ENCODE measurements at places on chromosomes 2 and 18.

DNA sequence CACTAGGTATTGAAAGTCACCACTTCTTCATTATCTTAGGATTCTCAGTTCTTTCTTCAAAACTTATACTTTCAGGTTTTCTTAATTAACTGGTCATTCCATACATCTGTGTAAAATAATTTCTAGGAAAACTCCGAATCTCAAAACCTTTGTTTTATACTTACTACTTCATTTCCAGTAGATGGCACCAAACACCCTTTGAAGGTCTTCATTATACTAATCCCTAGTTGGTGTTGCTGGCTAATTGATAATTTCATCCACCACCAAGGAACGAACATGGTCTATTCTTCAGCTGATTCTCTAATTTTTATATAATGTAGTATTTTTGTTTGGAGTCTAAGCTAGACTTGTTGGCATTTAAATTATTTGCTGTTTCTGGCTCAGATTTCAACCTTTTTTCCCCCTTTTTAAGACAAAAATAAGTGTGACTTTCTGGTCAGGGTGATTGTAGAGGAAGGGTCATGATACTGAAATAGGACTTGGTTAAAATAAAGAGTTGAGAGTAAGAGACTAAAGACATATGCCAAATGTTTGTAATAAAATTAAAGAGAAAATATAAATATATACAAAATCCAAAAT is 2.8 kb upstream of the MXD1 start:
- H3K27ac ChIP-seq = peak overlapping the region; percentile 8
- no peak for ATAC-seq
- no peaks in the 10 kb centered on the region for H3K27me3 ChIP-seq
- peaks cover 4% of the 10 kb centered on the region for H3K4me1 ChIP-seq
- no peaks in the 10 kb centered on the region for H3K36me3 ChIP-seq
- H3K4me3 ChIP-seq = no peak overlapping the region

GRCh38 chr2:10202131-10202665 is 79.7 kb downstream of the RRM2 start:
- ATAC-seq = no peak
- no peaks in the 10 kb centered on the region for H3K27me3 ChIP-seq
- no peak overlapping the region for H3K27ac ChIP-seq
- H3K4me1 ChIP-seq = no peaks in the 10 kb centered on the region

GRCh38 chr2:74815941-74816340 is 18.0 kb upstream of the HK2 start:
- no peaks in the 10 kb centered on the region for H3K27me3 ChIP-seq
- no peaks in the 10 kb centered on the region for H3K36me3 ChIP-seq
- no peak for ATAC-seq
- H3K4me1 ChIP-seq = no peaks in the 10 kb centered on the region
- no peak overlapping the region for H3K27ac ChIP-seq

- no peak for ATAC-seq
- no peaks in the 10 kb centered on the region for H3K36me3 ChIP-seq
- no peak overlapping the region for H3K27ac ChIP-seq
- no peaks in the 10 kb centered on the region for H3K27me3 ChIP-seq
- peaks cover 69% of the 10 kb centered on the region for H3K4me1 ChIP-seq
- no peak overlapping the region for H3K4me3 ChIP-seq
Measured at GRCh38 chr2:42937171-42937875, 144.9 kb upstream of the HAAO start.

GRCh38 chr2:15561574-15562344 is 625 bp upstream of the NBAS start:
- peak overlapping the region; percentile 87 for H3K27ac ChIP-seq
- peak overlapping the region; percentile 79 for H3K4me3 ChIP-seq
- ATAC-seq = peak; percentile 59
- no peaks in the 10 kb centered on the region for H3K27me3 ChIP-seq
- no peaks in the 10 kb centered on the region for H3K36me3 ChIP-seq
- peaks cover 8% of the 10 kb centered on the region for H3K4me1 ChIP-seq

DNA sequence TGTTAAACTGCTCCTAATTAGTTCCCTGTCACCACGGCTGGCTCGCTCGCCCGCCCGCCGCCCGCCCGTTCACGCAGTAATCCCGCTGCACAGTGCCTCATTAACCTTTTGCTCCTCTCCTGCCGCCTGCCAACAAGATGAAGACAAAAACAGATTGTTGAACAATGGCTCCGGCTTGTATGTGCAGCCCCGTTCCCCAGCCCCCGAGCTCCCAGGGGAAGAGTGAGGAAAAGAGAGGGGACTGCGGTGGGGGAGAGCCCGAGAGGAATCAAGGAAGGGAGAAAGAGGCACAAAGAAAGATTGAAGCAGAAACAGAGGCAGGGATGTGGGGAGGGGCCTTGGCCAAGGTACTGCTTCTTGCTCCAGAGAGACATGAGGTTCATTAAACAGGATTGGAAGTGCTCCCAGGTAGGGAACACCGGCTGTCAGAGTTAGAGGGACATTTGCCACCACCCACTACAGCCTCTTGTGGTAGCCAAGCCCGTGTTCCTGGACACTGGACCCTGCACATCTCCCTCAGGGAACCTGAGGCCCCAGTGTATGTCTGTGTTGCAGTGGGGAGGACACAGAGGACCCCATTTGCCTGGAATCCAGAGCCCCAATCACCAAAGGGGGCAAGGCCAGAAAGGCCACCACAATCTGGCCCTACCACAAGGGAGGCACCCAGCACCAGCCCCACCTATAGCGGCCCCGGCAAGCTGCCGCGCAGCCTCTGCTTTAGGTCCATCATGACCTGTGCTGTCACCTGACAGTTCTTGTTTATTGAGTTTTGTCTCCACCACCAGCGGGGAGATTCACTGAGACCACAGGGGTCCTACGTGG is 38.1 kb downstream of the EMX1 start:
- H3K36me3 ChIP-seq = no peaks in the 10 kb centered on the region
- no peaks in the 10 kb centered on the region for H3K4me1 ChIP-seq

DNA sequence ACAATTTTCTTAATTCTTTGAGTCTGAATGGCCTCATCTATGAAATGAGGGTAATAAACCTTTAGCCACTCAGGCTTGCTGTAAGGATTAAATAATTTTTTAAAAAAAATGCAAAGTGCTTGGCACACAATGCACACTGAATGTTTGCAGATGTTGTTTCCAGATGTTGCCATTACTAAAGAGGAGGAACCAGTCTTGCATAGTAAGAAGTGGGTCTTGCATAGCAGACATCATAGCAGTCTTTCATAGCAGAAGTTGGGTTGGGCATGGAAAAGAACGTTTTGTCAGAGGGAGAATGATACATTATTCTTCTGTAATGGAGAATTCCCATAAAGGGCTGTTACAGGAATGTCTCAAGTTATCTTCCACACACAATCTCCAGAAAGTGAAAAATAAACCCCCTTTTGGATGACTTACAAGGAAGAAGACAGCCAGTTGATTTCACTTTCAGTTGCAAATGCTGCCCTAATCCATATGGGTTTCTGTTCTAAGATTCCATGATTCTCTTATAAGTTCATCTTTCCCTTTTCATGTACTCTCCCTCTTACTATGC is 327.7 kb downstream of the SUCLG1 start:
- ATAC-seq = no peak
- H3K4me1 ChIP-seq = no peaks in the 10 kb centered on the region
- H3K4me3 ChIP-seq = no peak overlapping the region
- H3K27me3 ChIP-seq = no peaks in the 10 kb centered on the region

- H3K27ac ChIP-seq = no peak overlapping the region
- H3K4me1 ChIP-seq = no peaks in the 10 kb centered on the region
- no peaks in the 10 kb centered on the region for H3K36me3 ChIP-seq
- no peak for ATAC-seq
Measured at GRCh38 chr2:172052000-172052983, 33.0 kb upstream of the DLX1 start.

- no peaks in the 10 kb centered on the region for H3K36me3 ChIP-seq
- H3K4me1 ChIP-seq = no peaks in the 10 kb centered on the region
- H3K27me3 ChIP-seq = no peaks in the 10 kb centered on the region
Measured at GRCh38 chr18:56096861-56097260, 508.9 kb upstream of the TCF4 start.

GRCh38 chr2:119005051-119005450 is 63.1 kb downstream of the MARCO start:
- H3K4me3 ChIP-seq = no peak overlapping the region
- no peaks in the 10 kb centered on the region for H3K4me1 ChIP-seq
- ATAC-seq = no peak
- no peak overlapping the region for H3K27ac ChIP-seq

DNA sequence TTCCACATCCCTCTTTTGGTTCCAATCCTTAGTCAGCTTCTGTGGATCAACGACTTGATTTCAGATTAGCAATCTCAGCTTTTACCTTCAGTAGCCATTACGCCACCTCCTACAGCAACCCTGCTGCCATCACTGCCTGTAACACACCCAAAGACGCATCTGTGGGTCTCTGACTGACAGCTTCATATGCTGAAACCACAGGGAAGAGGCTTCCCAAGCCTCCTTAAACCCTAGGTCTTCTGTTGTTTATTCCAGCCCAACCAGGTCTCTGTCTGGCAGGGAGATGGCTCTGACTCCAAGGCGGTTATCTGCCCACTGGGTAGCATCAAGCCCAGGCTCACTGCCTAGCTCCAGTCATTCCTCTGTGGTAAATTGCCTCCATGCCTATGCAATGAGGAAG is 28.6 kb upstream of the TRIB2 start:
- H3K27ac ChIP-seq = no peak overlapping the region
- H3K36me3 ChIP-seq = no peaks in the 10 kb centered on the region
- H3K27me3 ChIP-seq = no peaks in the 10 kb centered on the region
- ATAC-seq = no peak

DNA sequence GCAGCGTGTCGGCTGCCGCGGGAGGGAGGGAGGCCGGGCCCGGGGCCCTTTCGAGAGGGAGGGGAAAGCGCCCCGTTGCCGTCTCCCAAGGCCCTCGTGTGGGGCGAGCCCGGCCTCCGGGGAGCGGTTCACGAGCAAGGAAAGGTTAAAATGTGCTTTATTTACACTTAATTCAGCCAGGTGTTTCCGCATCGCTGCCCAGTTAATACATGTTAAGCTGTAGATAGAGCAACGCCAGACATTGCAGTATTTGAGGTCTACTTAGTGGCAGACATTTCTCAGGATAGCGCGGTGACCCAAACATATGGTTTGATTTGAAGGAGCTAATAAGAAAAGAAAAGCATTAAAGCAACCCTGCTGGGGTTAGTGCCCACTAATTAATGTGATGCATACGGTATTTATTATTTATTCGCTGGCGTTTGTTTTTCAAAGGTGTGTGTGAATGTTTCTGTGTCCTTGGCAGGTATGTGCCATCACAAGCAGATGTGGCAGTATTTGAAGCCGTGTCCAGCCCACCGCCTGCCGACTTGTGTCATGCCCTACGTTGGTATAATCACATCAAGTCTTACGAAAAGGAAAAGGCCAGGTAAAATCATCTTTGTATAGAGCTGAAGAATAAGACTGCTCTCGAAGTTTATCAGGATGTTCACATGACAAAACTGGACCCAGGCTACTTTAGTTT is 571 bp downstream of the EEF1B2 start:
- no peaks in the 10 kb centered on the region for H3K27me3 ChIP-seq
- peak overlapping the region; percentile 85 for H3K27ac ChIP-seq
- H3K4me3 ChIP-seq = peak overlapping the region; percentile 79
- ATAC-seq = peak; percentile 37
- peaks cover 18% of the 10 kb centered on the region for H3K4me1 ChIP-seq
- no peaks in the 10 kb centered on the region for H3K36me3 ChIP-seq

DNA sequence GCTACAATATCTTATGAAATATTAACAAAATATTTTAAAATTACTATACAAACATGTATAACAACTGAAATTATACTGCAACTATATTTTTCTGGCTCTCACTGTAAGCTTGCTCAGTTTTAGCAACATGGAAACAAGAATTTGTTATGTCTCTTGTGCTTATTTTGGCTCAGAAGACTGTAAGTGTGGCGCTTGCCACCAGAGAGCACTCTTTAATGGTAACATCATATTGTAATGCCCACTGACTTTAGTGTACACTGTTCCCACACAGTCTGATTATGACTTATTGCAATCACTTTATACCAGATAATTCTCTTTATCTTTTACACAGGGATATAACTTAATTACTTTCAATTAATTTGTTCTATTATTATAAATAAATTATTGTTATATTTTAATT is 1500.6 kb upstream of the TMEFF2 start:
- no peaks in the 10 kb centered on the region for H3K27me3 ChIP-seq
- no peak overlapping the region for H3K4me3 ChIP-seq
- H3K27ac ChIP-seq = no peak overlapping the region

DNA sequence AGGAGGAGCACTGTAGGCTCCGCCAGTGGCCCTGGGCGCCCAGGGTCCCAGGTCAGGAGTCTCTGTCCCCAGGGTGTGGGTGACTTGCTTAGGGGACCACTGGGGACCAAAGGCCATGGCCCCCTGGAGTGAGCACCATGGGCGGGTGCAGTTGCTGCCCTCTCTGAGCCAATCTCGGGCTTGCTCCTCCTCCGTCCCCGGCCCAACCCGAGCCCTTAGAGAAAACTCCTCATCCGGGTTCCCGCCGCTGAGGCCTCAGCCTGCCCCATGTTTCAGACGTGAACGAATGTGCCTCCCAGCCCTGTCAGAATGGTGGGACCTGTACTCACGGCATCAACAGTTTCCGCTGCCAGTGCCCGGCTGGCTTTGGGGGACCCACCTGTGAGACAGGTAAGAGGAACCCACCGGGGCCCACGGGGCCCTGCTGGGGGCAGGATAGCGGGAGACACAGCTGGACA is 38.6 kb downstream of the SNED1 start:
- peaks cover 20% of the 10 kb centered on the region for H3K4me1 ChIP-seq
- H3K27ac ChIP-seq = no peak overlapping the region
- H3K36me3 ChIP-seq = peaks cover 60% of the 10 kb centered on the region

DNA sequence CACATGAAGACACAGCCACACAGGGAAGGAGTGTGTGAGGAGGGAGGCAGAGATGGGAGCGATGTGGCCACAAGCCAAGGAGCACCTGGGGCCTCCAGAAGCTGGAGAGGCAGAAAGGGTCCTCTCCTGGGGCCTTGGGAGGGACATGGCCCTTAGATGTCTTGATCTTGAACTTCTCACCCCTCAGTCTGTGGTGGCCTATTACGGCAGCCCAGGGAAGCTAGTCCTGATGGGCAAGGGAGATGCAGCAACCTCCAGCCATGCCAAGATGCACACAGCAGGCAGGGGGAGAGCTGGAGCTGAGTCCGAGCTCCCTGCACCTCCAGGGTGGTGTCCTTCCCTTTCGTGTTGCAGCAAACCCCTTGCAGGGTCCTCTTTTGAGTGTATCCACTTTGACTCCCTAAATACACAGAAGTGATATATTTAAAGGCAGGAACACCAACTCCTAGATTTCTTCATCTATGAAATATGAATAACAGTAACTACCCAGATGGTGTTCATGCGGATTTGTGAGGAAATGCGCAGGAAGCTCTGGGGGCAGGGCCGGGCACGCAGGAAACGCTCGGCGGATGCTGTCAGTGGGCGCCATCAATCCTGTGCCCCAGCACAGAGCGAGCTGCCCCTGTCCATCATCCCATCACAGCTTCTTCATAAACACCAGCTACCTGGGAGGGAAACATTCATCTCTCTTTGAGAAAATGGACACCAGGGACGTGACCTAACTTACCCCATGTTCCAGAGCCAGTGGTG is 230.4 kb upstream of the MYT1L start:
- no peak overlapping the region for H3K27ac ChIP-seq
- no peak for ATAC-seq
- H3K27me3 ChIP-seq = no peaks in the 10 kb centered on the region
- H3K4me3 ChIP-seq = no peak overlapping the region
